Non-pigmented ciliary epithelial cell (primary cell): ENCODE measurements at places on chromosomes 5 and 9.

GRCh38 chr9:92094655-92095054 lies 20.6 kb downstream of the SPTLC1 start:
- DNase-seq: no peak

DNA sequence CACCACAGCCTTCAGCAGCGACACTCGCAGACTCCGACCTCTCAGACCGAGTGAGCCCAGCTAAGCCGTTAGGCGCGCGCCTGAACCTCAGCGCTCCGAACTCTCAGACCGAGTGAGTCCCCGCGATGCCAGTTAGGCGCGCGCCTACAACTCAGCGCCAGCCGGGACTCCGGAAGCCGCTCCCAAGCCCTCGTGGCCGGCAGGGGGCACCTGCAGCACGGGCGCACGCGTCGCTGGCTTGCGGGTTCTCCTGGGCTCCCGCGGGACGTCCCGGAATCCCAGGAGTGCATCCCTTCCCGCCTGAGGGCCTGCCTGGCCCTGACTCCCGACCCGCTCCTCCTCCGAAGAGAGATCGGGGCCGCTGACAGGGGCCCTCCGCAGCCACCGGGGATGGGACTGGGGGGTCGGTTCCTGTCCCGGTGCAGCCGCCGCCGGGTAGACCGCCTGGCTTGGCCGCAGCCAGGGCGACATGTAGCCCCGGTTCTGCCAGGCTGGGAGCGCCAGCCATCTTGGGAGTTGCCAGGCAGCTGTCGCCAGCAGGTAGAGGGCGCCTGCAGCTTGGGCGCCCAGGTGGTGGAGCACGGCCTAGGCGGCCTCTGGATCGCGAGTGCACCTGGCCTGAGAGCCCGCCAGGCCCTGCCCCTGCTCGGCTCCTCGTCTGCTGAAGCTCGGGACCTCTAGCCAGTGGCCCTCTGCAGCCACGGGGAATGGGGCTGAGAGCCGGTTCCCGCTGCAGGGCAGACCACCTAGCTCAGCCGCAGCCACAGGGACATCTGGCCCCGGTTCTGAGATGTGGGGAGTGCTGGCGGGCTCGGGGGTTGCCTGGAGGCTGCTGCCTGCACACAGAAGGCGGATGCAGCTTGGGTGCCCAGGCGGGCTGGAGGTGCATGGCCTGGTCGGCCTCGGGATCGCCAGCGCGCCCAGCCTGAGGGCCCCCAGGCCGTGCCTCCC lies at the start of gene ANKRD18A:
TSS of gene ANKRD18A (minus strand) at position 114 of the 951 bp plus-strand sequence. CDS start 311 bp downstream, outside the sequence.
- DNase-seq: no peak

DNA sequence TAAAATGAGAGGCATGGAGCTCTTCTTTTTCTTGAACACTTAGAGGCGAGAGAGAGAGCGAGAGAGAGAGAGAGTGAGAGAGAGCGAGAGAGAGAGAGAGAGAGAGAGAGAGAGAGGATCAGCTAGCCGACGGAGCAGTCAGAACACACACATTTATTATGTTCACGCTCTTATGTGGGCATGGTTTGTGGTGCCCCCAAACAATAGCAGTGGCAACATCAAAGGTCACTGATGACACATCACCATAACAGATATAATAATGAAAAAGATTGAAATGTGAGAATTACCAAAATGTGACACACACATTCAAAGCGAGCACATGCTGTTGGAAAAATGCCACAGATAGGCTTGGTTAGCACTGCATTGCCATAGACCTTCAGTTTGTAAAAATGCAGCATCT lies 116.1 kb downstream of the KDM4C start:
- no peak for DNase-seq

DNA sequence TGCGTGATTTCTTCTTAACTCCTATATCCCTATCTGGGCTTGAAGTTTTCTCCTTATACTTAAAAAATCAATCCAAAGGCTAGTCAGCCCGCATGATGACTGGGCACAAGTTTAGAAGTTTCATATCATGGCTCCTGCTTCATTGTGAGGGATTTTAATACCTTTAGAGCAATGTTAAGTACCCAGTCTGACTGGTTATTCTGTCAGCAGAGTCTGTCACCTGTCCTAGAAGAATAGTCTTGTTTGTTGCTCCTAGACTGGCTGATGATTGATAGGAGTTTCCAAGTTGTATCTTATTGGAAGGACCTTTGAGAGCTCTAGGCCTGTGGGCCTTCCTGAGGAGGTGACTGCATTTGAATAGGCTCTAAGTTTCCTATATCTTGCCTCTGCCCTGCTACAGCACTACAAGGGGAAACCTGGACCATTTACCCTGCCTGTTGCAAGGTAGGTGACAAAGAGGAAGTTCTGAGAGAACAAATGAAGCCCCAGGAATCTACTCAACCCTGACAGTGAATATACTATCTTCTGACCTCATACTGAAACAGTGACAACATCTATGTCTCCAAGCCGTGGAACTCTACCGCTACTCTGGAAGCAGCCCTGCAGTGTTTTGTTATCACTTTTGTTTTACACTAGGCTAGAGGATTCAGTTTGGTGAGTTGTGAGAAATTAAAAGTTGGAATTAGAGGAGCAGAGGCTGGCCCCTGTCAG lies 66.5 kb downstream of the F2RL2 start:
- DNase-seq: no peak

- peak; percentile 10 for DNase-seq
Measured at GRCh38 chr5:38208782-38209378, 49.5 kb upstream of the EGFLAM start.

DNA sequence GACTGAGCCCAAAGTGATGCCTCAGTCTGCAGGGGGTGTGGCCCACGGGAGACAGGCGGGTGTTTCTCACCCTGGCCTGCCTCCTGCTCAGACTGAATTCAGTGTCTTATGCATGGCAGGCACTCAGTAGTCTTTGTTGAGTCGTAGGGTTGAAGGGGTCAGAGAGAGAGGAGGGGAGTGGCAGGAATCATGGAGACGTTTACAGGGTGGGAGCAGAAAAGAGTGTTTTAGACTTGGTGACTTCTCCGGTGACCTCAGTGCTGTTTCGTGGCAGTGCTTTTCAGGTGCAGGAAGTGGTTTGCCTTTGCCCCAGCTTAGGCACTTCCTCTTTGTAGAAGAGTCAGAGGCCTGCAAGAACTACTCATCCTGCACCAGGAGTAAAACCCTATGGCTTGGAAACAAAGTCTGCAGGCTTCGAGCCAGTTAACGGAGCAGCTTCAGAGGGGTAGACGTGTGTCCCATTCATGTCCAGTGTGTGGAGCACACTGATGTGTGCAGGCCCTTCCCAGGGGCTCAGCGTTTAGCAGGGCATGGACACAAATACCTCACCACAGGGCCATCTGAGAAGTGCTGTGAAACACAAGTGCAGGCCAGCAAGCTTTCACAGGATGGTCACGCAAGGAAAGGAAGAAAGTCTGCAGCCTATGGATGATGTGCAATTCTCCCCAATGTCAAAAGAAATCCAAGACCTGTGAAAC lies 24.5 kb upstream of the SEMA4D start:
- DNase-seq: no peak

- no peak for DNase-seq
Measured at GRCh38 chr5:68381060-68381459, 165.5 kb downstream of the PIK3R1 start.

- DNase-seq: no peak
Measured at GRCh38 chr5:94223235-94223634, 395.2 kb downstream of the KIAA0825 start.

DNA sequence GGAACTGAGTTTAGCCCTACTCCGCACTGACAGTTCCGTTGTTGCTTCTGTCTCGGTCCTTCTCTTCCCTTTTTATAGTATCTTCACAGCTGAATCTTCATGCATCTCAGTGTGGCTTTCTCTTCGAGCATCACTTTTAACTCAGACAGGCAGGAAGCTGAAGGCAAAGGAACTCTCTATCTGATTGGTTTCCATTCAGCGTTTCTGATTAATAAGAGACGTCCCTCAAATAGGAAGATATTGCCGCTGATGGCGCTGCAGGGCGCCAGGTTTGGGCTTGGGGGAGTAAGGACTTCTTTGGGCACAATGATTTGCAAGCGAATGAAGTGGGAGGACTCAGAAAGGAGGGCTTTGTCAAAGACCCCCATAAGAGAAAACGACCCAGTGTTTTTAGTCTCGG lies at the start of gene CDH9:
TSS of gene CDH9 (minus strand) at position 111 of the 400 bp plus-strand sequence. CDS start 50,253 bp downstream, outside the sequence.
- DNase-seq: no peak

DNA sequence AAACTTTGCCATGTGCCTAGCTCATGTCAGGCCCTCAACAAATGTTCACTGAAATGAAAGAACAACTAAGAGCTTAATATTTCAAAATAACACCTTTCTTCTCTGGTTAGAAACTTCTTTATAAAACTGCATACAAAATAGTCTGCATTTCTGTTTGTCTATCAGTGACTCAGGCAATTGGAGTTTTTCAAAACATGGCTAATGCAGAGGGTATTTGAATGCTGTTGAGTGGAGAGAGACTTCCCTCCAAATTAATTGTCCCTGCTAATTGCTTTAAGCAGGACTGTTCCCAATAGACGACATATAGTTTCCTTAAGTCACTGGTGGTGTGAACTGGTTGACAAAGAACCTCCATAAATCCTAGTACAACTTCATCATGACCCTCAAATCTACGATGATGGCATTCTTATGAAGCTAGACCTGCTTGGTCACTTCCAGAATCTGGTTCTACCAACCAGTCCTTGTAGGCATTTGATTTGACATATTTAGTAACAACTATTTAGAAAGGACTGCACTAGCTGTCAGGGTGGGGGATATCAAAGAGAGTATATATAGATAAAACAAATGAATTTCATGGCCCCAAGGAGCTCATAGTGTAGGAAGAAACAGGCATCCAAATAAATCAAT lies 84.5 kb downstream of the PRLR start:
- no peak for DNase-seq

DNA sequence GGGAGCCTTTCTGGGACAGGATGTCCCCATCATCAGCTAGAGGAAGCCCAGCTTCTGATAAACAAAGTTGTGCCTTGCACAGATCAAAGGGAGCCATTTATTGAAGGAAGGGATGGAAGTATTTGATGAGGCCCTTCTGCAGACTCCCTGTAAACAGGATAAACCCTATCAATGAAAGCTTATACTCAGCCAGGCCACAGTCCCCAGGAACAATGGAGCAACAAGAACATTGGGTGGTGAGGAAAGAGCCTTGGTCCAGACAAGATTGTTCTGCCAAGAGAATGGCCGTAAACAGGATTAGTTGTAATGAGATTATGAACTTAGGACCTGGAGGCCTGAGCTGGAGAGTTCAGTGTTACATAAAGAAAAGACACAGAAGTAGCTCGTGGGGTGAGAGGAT lies 40.5 kb upstream of the LIFR start:
- no peak for DNase-seq

- no peak for DNase-seq
Measured at GRCh38 chr9:97978371-97979130, 4.6 kb upstream of the ANP32B start.

DNA sequence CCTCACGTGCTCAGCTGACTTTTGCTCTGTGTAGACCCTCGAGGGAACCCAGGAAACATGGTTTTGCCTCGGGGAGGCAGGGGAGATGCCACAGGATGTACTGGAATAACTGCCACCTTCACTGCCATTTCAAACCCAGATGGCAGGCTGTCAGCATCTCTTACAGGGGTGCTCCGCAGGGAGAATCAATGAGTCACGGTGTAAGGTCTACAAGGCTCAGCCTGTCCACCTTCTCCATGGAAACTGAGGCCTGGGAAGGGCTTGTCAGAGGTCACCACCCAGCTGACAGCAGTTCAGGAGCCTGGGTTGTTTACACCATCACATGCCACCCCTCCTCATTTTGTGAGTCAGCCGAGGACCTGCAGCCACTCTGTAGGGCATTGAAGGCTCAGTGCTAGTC lies 30.8 kb downstream of the DAB2IP start:
- no peak for DNase-seq

DNA sequence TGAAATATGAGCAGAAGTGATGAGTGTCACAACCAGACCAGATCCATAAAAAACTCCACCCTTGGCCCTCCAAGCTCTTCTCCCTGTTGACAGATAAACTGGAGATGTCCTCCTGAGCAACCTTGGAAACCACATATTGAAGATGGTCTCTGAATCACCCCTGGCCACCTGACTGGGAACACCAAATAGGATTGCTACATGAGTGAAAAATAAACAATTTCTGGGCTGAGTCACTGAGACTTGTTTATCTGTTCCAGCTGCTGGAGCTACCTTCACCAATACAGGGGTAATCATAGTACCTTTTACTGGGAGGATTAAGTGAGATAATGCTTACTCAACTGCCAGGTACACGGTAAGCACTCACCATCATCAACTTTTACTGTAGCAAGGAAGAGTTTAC lies 53.3 kb downstream of the PCA3 start:
- peak; percentile 37 for DNase-seq

GRCh38 chr9:121483049-121483448 lies 16.6 kb downstream of the GGTA1 start:
- no peak for DNase-seq

DNA sequence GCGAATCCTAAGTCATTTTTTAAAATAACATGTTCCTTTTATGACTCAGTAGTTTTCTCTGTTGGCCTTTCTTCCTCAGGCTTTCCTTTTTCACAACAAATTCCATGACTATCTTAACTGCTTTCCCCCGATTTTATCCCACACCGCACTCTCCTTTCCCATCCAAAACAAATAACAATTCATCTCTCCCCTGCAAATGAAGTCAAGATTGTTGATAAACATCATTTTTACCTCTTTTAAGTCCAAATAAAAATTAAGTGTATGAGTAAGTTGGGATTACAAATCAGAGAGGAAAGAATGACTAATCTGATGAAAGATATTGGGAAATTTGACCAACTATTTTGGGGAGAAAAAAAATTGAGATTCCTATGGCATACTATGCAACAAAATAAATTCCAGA lies 47.3 kb downstream of the SEC61B start:
- DNase-seq: peak; percentile 31

DNA sequence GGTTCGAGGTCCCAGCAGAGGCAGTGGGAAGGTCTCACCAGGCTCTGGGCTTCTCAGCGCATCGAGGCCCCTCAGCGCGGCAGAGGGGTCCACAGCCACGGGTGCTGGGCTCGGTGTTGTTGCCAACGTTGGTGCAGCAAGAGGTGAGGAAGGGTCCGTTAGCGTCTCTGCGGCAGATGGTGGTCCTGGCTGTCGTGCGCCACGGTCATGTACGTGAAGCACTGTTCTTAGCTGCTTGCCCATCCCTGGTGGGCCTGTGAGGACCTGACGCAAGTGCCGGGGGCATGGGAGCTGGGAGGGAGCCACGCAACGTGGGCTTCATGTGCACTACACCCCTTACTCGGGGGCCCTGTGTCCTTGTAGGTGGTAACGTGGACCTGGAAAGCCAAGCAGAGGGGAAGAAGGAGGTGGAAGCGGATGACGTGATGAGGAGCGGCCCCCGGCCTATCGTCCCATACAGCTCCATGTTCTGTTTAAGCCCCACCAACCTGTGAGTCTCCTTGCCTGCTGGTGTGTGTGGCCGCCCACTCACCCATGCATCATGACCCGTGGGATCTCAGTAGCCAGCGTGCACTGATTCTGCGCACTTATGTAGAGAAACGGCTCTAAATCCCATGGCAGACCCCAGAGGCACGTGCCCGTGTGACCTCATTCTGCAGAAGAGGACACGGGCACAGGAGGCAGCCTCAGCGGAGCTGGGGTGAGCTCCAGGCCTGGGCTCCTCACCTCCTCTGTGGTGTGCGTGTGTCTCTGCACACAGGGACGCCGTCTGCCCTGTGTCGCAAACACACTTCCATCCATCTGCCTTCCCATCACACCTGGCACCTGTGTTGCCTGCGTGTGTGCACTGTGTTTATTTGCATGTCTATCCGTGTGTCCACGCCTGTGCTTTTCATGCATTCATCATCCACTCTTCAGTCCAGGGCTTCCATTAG lies 166.1 kb downstream of the CACNA1B start:
- no peak for DNase-seq

GRCh38 chr5:96096724-96097123 lies 135.1 kb upstream of the ELL2 start:
- DNase-seq: no peak
